Fibroblast of the conjunctiva (primary cell): ENCODE measurements at places on chromosomes 6 and 20.

- peak; percentile 75 for DNase-seq
Measured at GRCh38 chr6:33768644-33769120, 20.2 kb downstream of the LEMD2 start.

GRCh38 chr6:56223995-56224394, 23.4 kb downstream of the COL21A1 start:
- DNase-seq = no peak

DNA sequence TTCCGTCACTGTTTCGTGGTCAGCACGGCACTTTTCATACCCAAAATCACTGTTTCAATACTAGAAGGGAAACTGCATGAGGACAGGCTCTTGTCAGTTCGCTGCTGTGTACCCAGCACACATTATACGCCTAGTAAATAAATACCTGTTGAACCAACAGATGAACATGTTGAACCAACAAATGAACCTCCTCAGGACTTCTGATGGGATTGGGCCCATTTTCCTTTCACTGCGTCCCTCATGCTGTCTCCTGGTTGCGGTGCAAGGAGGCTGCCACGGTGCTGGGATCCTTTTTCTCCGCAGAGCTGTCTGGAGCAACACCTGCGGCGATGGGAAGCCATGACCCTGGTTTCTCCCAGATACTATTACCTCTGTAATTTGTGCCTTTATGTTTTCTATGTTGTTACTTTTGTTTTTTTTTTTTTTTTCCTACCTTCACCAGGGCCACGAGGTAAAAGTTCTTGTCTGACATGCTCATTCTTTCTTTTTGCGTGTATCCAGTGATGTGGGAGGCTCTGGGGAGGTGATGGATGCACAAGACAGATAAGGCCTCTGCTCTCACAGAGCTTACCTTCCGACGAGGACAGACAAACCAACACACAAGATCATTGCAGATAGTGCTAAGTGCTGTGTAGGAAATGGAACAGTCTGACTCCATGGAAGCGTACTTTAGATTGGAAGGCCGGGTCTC, 1.1 kb downstream of the VAPB start:
- DNase-seq = no peak

GRCh38 chr6:170529839-170530469, 23.2 kb downstream of the PSMB1 start:
- DNase-seq = peak; percentile 59

DNA sequence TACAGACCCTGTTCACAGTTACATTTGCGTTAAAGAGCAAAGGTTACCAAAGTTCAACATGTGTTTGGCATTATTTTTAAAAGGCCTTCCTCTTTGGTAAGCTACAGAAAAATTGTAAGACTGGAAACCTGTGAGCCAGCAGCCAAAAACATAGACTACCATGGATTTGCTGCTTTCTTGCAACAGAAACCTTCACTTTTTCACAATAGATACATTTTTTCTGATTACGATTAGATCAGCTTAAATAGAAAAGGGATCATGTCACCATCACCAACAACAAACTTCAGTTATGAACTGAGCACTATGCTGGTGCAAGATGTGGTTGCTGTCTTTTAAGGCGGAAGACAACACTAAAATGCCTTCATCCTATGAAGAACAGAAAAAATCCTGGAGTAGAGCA, 112.3 kb upstream of the MARCKS start:
- peak; percentile 21 for DNase-seq

- DNase-seq = no peak
Measured at GRCh38 chr6:138727182-138727581, 46.4 kb upstream of the CCDC28A start.

DNA sequence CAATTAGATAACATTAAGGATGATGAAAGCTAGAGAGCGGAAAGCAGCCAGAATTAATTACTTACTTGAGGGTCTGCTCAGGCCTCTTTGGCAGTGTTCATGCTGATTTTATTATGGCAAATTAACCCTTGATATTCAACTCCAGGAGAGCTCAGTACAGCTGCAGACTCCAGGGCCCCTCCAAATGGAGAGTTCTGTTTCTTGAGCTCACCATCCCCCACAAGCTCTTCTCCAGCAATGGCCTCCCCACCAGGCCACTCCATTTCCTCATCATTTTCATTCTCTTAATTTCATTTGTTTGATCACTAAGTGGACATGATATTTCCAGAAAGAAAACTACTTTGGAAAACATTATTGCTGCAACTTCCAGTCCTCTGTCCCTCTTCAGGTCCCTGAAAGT, 513.3 kb upstream of the NOX3 start:
- no peak for DNase-seq

- no peak for DNase-seq
Measured at GRCh38 chr6:14121936-14122344, 4.4 kb downstream of the CD83 start.

GRCh38 chr6:157961153-157961831, 20.4 kb upstream of the SYNJ2 start:
- DNase-seq = no peak

DNA sequence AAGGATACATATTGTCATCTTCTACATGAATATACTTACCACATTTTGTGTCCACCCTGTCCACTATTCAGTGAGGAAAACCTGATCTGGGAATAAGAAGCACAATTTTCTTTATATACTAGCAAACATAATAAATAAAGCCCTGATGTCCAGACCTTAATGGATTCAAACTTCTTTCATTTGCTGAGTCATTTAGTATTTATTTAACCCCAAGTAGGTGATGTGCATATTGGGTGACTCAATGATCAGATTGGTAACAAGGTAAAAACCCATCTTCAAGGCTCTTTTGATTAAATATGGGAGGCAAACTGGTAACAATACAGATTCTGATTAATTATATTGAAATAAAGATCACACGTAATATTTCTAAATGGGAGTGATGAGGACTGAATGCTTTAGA, 1159.8 kb upstream of the EYS start:
- no peak for DNase-seq

- no peak for DNase-seq
Measured at GRCh38 chr6:150866991-150867501, 1.5 kb downstream of the MTHFD1L start.

GRCh38 chr20:478949-479429, 16.7 kb upstream of the TBC1D20 start:
- peak; percentile 65 for DNase-seq

DNA sequence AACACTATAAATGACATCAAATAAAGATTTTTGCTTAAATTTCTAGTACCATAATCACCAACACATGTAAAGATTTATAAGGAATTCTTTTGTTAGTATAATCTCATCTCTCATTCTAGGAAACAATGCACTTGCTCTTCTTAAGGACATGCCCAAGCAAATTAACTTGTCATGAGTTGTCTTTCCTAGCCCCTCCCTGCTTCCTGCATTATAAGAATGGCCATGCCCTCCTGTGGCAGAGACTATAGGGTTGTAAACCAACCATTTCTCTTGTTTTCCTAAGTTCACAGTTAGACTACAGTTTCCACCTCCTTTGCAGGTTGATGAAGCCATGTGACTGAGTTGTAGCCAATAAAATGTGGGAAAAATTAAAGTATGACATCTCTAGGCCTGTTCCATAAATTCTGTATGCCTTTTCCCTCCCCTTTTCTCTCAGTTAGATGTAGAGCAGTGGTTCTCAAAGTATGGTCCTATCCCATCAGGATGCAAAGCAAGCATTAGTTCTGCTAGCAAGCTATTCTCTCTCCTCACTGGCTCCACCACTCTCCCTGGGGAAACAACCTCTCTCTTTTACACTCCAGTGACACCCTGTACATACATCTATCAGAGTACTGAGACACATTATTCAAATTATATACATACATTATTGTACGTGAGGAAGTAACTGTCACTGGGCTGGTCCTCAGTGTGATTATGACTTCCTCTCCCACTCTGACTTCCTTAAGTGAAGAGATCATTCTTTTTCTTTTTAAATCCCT, 295.0 kb downstream of the PKHD1 start:
- DNase-seq = no peak

- no peak for DNase-seq
Measured at GRCh38 chr6:112833581-112834131, 486.5 kb downstream of the RFPL4B start.

DNA sequence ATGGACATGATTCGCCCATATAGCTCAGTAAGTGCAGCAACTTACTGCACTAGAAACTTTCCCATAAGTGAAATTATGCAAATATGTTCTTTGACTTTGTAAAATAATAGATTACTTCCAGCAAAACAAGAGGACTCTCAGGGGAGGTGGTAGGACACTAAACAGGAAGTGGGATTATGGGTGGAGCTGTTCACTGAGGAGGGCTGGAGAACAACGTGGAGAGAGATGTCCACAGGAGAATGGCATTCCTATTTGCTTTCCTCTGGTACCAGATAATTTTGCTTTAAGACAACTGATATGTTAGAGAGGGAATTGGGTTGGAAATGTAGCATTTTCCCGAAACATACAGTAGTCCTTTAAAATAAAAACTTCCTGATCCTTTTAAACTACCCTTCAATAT, 3.7 kb downstream of the TPD52L1 start:
- no peak for DNase-seq

DNA sequence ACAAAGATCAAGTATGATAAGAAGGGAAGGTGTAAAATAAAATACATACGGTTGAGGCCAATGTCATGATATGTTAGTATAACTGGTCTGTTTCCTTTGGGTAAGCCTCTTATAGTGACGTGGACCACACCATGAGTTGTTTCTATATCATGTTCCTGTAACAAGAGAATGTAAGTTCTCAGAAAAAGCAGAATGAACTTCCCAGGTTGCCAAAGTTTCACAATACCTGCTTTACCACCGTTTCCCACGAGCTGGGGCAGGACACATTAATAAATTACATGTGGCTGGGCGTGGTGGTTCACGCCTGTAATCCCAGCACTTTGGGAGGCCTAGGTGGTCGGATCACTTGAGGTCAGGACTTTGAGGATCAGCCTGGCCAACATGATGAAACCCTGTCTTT, 42.6 kb upstream of the SLA2 start:
- no peak for DNase-seq

DNA sequence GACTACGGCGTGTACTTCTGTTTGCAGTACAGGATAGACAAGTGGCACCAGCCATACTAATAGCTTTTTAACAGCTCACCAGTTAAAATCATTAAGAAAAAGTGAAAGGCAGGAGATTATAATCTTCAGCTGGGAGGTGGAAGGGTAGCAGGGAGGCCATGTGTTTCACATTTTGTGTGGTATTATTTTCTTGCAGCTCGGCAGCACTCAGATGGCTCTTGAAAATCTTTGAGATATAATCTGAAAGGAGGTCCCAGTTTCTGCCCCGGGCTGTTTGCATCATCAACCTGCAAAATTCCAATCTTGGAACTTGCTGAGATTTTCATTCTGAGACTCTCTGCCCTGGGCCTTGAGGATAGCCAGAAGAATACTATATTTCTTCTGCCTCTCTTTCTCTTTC, 87.5 kb upstream of the HDAC2 start:
- no peak for DNase-seq

DNA sequence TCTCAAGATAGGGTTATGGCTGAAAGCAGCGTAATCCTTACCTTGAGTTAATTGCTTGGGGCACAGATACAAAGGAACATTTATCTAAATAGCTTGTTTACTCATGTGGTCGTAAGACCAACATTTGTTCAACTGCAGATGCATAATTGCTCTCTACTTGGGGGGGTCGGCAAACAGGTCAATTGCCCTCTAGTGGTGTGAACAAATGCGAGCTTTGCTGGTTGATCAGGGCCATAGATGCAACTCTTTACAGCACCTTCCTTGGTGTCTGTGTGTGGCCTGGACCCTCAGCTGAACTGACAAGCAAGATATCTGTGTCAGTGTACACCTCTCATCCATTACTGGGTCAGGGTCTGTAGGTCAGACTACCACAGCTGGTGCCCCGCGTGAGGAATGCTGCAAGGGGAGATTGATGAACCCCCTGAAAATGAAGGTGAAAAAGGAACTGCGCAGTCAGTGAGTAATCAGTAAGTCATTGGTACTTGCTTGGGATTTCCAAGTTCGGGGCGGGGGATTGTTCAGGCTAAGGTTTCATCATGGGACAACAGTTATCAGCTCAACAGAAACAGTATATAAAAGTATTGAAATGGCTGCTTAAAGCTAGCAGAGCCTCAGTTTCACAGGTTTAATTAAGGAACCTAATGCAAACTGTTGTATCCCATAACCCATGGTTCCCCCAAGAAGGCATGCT, 24.0 kb downstream of the HLA-DPA1 start:
- DNase-seq = no peak

- DNase-seq = peak; percentile 82
Measured at GRCh38 chr6:21885532-21886114, 292.1 kb downstream of the SOX4 start.

- DNase-seq = no peak
Measured at GRCh38 chr6:131216246-131216645, 81.0 kb downstream of the AKAP7 start.

DNA sequence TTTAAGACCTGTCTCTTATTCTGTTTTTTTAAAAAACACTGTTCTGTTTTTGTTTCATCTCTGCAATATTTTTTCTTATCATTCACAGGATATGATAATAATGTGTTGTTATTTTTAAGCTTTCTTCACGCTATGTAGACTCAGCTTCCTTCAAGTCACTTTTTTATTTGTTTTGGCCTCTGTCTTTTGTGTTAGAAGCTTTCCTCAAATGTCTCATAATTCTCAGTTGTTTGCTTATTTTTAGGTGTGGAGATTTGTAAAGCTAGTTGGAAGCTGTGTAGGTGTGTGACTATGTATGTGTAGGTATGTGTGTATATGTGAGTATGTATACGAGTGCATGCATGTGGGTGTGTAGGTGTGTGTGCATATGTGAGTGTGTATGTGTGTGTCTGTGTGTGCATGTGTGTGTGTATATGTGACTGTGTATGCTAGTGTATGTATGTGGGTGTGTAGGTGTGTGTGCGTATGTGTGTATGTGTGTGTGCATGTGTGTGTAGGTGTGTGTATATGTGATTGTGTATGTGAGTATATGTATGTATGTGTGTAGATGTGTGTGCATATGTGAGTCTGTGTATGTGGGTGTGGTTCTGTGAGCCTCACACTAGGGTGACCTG, 16.3 kb upstream of the VEGFA start:
- no peak for DNase-seq

DNA sequence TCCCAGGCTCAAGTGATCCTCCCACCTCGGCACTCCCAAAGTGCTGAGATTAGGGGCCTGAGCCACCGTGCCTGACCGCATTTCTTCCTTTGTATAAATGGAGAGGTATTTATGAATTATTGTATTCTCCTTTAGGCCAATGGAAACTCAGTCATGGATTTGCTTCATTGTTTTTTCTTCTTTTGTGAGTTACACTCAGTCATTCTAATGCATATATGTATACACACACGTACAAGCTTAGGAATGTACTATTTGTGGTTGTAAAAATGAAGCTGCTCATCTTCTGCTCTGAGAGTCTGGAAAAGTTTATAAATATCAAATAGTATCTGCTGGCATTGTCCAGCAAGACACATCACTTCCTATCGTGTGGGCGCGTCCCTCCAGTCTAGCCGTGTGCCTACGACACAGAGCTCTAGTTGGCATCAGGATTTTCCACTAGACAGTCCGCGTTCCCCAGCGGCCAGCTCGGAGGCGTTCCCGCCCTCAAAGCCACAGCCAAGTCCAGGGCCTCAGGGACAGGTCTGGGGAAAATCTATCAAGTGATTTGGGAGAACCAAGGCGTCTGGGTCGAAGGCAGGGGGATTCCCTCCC, 215.2 kb downstream of the NFATC2 start:
- DNase-seq = no peak
